HFFc6 (cell line): ENCODE measurements at places on chromosomes 7 and 10. TPM values are rescaled to one million over a fixed set of nuclear protein-coding genes. Genes with fewer than 3 reads are reported as not detected.

OPALIN gene
- not detected in 3 replicates for total RNA-seq

IL15RA gene
- total RNA-seq = 0.98 to 2.0 TPM (median 1.2 TPM) in 3 replicates

ZCCHC24 gene
- 35.5 to 40.3 TPM (median 39.0 TPM) in 3 replicates for total RNA-seq

FAM25A gene
- total RNA-seq = not detected in 3 replicates

HSPB1 gene
- 1,016 to 1,216 TPM (median 1,154 TPM) in 3 replicates for total RNA-seq

OR2A7 gene
- total RNA-seq = not detected in 3 replicates

LRRN3 gene
- 14.9 to 41.2 TPM (median 19.8 TPM) in 3 replicates for total RNA-seq

ZNF117 gene
- 0.63 and 1.2 TPM in 2 replicates for total RNA-seq

GRCh38 chr7:40019558-40019957 is 69.5 kb downstream of the CDK13 start:
- no peak for DNase-seq

- peak; percentile 16 for DNase-seq
These were observed 4.8 kb upstream of the ADRB1 start for GRCh38 chr10:114038819-114039218.

DNA sequence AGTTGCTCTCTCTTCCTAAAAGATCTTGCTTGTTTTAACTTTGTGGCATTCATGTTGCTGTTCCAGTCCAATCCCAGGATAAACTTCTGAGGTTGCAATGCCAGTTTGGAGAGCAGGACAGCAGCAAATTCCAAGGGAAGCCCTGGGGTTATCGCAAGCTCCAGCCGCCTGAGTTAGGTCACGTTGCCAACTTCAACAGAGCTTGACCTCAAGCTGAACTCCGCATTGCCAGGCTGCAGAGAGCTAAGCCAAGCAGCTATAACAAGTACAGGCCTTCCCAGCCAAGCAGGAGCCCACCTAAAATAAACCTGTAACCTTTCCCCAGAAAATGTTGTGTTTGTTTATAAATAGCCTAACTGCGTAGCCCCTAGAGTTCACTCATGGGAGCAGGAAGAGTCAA is 138.9 kb upstream of the LYZL1 start:
- no peak for DNase-seq

DNA sequence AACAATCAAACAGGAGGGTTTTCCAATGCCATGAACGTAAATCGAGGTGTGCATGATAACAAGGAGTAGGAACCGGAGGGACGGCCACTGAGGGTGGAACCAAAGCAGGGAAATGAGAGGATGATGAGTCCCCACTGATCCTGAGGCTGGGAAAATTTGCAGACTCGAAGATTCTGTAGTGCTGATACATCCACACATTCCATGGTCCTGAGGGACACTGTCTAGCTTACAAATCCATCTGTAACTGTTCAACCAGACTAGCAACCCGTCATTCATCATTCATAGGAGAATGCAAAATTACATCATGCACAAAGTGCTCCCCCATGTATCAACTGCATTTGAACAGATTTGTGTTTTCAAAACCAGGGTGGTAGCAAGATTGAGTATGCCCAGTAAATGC is 189.7 kb downstream of the PTPRN2 start:
- no peak for DNase-seq

GRCh38 chr7:155338632-155339320 is 41.1 kb downstream of the INSIG1 start:
- DNase-seq = no peak

GRCh38 chr10:98307916-98308541 is 40.0 kb upstream of the LOXL4 start:
- DNase-seq = no peak

- no peak for DNase-seq
These were observed 481.4 kb downstream of the GALNT17 start for GRCh38 chr7:71613313-71613712.

DNA sequence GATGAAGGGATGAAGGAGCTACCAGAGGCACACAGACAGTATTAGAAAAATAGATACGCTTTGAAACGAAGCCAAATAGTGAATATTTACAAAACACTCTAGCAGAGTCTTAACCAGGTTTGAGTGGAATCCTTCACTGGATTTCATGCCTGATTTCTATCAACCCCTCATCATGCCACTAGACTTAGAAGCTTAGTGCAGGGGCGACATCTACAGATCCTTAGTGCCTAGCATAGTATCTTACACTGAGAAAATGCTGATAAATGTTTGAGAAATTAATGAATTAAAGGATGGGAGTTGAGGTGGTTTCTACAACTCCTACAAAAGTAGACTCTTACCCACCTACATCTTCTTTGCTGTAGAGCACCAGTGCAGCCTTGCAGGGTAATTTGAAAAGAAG is 54.7 kb upstream of the CCNJ start:
- no peak for DNase-seq

- DNase-seq = no peak
These were observed 31.0 kb upstream of the ETV1 start for GRCh38 chr7:14020339-14020900.

GRCh38 chr7:132590162-132590561 is 13.9 kb upstream of the PLXNA4 start:
- DNase-seq = peak; percentile 17

DNA sequence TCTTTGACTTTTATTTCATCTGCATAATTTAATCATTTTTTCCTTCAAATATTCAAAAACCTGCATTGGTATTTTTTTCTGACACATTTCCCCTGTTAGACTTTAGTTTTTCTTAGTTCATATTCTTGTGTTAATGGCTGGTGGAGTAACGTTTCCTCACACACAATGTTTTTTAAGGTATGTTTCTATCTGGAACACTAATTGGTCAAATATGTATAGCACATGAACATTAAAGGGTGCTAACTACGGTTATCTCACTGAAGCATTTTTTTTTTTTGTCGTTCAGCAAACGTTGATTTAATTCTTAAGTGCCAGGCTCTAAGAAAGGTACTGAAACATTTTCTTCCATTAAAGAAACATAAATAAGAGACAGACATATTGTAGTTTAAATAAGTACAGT is 87.7 kb downstream of the PTPRZ1 start:
- no peak for DNase-seq

DNA sequence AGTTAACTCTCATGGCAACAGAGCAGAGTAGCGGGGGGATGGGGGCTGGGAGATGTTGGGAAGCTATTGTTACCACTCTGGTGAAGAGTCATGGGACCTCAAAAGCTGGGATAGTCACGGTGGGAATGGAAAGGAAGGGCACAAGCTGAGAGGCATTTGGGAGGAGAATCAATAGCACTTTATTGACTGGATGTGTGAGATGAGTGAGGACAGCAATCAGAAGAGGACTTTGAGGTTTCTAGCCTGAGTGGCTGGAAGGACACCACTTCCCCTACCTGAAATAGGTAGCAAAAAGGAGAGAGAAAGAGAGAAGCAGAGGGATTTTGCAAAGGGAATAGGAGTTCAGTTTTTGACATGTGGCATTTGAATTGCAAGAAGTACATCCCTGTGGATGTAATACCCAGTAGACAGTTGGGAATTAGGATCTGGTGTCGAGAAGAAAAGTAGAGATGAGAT is 27.2 kb downstream of the SCD start:
- DNase-seq = no peak

DNA sequence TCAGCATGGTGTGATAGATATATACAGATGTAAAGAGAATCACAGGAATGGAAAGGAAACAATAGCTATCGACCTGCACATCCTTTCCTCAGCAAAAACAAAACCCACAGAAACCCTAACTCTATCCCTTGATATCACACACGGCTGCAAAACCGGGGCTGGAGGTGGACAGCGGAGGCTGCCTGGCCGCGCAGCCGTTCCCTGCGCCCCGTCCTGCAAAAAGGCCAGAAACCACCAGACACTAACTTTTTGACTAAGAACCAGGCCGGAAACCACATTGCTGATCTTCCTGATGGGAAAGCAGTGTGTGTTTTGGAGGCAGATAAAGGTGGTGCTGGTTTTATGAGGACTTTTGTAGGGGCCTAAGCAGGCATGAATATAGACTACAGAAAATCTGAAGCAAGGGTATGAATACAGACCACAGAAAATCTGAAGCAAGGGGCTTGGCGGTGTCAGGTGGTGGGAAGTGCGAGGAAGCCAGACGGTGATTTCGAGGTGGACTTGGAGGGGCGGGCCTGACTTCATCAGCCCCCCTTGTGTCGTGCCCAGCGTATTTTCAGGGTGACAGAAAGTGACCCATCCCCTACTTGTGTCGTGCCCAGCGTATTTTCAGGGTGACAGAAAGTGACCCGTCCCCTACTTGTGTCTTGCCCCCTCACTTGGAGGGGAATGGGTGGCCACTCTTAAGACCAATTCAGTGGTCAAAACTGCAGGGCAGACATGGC is 123.3 kb downstream of the WDR37 start:
- DNase-seq = no peak

DNA sequence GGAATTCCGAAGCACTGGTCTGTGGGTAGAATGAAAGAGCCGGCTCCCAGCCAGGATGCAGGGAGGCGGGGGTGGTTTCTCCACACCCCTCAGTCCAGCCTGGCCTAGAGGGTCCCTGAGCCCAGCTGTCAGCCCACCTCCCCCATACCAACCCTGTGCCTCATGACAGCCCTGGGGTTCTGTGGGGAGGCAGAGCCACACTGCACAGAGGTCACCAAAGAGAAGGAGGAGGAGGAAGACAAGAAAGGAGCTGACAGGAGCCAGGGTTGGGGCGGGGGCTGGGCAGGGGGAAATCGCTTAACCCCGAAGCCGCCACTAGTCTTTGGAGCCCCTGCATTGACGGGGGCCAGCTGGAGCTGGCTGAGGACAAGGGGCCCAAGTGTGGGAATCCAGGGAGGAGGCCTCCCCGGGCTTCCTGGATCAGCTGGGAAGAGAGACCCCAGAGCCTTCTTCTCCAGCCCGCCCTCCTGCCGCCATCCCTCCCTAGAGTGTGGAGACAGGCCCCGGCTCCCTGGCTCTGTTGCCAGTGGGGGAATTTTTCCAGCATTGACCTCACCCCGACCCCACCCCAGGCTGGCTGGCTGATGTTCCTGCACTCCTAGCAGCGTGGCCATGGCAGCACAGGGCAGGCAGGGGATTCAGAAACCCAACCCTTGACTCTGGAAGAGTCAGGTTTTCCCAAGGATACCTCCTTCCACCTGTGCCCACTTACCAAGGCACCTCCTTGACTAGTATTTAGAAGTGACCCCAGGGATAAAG is 32.5 kb downstream of the KAZALD1 start:
- no peak for DNase-seq

DNA sequence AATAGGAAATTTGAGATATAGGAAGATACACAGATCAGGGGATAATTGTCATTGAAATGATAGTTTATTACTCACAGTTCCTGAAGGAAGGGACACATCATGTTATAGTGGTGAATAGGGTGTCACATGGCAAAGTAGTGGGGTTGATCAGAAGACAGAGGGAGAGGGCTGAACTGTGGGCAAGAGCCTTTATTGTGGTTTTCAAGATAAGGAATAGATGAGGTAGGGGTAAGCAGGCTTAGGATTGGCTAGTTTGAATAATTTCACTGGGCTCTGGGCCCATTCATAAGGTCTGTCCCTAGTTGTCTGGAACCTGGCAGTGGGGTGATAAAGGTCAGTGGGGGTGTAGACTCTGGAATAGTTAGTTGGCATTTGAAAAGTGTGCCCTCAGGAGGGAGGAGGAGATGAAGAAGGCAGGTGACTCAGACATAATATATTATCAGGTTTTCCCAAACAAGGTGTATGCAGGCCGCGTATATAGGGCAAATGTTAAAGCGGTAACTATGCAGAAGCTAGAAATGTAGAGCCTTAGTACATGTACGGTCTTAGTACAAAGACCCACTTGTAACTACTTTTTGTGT is 18.5 kb downstream of the FGL2 start:
- DNase-seq = no peak

DNA sequence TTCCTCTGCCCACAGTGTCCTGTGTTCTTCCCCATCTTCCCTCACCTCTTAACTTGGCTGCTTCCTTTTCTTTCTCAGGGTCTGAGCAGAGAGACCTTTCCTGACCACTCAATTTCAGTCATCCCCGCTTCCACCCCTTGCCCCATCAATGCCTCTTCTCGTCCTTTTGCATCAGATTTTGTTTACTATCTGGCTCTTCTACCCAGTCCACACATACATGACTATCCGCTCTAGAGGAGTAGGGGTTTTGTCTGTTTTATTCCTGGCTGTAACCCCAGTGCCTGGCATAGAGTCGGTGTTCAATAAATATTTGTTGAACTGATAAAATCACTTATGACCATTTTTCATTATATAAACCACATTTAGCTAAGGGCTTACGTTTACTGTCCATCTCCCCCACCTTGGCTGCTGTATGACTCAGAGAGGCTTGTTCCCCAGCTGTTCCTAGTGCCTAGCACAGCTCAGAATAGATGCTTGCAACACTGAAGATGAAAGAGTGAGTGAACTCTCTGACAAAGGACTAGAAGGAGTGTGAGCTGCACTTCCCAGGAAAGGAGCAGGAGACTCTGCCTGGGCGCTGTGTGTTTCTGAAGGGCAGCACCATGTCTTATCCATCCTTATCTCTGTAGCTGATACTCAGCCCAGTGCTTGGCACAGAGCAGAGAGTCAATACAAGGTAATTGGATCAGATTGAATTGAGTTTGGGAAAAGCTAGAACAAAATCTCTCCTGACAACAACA is 21.9 kb downstream of the ARID5B start:
- peak; percentile 50 for DNase-seq

DNA sequence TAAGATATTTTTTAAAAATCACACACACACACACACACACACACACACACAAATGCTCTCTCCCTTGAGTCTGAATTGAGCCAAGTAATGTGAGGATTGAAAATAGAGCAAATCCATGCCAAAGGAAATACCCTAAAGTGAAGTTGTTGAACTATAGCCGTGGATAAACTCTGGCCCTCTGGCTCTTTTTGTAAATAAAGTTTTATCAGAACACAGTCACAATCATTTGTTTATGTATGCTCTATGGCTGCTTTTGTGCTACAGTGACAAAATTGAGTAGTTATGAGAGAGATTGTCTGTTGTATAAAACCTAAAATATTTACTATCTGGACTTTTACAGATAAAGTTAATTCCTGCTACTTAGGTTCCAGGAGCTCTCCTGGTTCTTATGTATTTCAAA is 39.1 kb downstream of the NKX2-3 start:
- DNase-seq = no peak
